ENCODE measurements at places on chromosomes 3 and 15.

DNA sequence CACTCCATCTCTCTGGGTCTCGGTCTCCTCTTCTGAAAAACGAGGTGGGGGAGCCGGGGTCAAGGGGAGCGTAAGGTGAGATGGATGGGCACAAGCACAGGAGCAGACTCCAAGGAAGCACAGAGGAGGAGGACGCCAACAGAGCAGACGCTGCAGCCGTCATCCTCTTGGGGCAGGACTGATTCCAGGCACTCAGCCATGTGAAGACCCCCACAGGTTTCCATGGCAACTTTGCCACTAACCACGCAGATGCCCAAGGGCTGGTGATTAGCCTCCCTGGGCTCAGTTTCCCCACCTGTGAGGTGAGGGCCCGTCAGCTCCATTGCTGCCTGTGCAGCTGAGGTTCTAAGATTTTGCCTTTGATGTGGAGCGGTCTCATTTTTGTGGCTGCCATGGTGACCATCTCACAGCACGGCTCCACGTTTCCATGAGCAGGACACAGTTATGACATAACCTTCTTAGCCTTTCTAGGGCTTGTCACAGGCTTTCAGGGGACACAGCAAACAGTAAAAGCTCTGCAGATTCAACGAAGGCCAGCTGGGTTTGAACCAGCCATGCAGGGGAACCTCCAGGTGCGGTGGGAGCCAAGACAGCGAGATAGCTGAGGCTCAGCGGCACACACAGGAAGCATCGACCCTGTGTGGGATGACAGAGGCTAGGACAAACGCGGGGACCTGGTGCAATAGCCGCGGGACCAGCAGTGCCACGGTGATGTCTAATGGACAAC lies 170.3 kb downstream of the NUP210 start:
- no peak for DNase-seq

DNA sequence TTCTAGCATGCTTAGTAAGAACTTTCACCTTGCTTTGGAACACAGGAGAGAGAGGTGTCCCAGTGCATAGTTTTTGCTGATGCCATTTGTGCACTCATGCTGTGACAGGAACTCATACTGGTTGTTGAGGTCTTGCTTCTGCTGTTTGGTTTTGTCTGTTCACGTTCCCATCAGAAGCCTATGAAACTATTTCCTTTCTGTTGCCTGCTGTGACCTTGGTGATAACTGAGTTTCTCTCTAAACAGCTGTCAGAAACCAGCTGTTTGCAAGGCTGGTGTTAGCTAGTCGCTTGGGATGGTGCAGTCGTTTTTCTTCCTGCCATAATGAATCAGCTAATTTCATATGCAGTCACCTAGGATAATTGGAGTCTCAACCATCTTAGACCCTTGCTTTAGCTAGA lies 724.1 kb downstream of the GRM7 start:
- no peak for DNase-seq

GRCh38 chr3:46892285-46893145 lies 15.0 kb downstream of the PTH1R start:
- no peak for DNase-seq

GRCh38 chr3:35793667-35794066 lies 154.3 kb downstream of the ARPP21 start:
- DNase-seq, result no peak

- DNase-seq, result no peak
These were observed 33.0 kb upstream of the AMOTL2 start for GRCh38 chr3:134407239-134407625.

- no peak for DNase-seq
These were observed 330.9 kb upstream of the THBS1 start for GRCh38 chr15:39250001-39250400.

DNA sequence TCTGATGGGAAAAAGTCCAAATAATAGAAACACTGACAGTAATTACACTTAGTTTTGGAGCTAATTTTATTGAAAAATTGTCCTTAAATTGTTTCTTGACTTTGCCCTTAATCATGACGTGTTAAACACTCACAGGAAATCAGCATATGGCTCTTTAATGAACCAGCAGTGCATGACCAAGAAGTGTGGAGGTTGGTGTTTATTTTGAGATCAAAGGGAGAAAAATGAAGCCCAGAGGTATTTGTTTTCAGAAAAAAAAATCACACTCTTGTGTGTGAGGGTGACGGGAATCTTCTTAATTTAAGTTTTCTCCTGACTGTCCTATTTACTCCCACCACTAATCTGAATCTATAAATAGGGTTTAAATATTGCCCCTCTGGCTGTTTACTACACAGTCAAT lies 28.8 kb upstream of the SYNM start:
- no peak for DNase-seq
